HT1080 (cell line): ENCODE measurements at places on chromosomes 3 and 15. TPM values are rescaled to one million over a fixed set of nuclear protein-coding genes. Genes with fewer than 3 reads are reported as not detected.
A peak's percentile ranks its signal among the peaks of the same experiment; 100 is the strongest.

GRCh38 chr15:73319460-73320245 is 49.1 kb downstream of the HCN4 start:
- DNase-seq, result no peak

DNA sequence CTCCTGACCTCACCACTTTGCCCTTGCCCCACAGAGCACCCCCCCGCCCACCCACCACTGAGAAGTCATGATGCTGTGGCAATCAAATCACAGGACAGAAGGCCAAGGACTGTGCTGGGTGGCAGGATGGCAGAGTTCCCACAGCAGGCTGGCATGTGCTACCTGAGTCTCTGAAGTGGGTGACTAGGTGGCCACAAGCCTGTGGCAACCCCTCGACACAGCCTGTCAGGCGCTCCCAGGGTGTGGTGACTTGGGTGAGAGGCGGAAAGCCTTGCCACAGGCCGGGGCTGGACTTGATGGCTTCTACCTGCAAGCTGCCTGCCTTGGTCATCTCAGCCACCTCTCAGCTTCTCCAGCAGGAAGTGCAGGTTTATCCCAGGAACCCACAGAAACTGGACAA is 15.6 kb upstream of the DUSP7 start:
- no peak for DNase-seq

DNA sequence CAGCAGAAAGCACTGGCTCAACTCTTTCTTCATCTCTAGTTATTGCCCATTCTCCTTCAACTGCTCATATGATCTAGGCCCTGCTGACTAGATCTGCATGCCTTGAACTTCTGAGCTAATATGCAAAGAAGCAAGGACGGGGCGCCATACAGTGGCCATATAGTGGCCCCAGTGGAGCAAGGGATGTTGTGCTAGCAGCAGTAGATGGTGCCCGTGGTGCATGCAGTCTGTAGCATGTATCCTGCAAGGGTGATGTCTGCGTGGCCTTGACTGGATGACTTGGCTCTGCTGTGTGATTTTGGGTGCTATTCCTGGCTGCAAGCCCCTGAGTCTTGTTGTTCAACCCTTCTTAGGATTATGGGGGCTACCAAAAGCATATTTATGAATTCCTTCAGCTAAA is 12.2 kb upstream of the NMD3 start:
- DNase-seq, result peak; percentile 44

DNA sequence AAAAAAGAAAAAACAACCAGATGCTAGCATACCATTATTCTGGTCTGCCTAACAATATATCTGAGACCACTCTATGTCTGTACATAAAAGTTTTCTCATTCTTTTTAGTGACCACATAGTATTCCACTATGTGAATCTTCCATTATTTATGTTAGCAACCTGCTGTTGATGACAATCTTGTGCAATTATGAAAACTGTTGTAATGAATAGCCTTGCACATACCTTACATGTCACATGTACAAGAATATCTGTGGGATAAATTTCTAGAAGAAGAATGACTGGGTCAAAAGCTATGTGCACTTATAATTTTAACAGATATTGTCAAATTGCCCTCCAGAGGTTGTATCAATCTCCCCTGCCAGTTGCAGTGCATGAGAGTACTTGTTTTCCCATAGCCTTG is 62.5 kb downstream of the ARHGAP31 start:
- DNase-seq, result no peak

DNA sequence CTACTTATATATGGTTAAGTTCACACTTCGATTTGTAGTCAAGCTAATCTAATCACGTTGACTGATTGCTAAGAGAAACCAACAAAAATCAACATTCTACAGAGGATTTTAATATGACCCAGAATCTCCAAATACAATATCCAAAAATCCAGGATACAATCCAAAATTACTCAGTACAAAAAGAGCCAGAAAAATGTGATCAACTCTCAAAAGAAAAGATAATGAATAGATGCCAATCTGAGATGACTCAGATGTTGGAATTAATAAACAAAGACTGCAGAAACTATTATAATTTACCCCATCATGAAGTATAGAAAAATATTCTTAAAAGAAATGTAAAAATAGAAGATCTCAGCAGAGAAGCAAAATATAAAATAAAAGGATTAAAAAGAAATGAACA is 22.3 kb downstream of the HACL1 start:
- DNase-seq, result no peak

GRCh38 chr3:48974076-48974864 is 15.8 kb upstream of the P4HTM start:
- DNase-seq, result no peak

- no peak for DNase-seq
Measured at GRCh38 chr3:64895991-64896895, 208.4 kb upstream of the ADAMTS9 start.

- no peak for DNase-seq
Measured at GRCh38 chr3:83003917-83004316, 1242.5 kb upstream of the GBE1 start.

The SHF gene
- total RNA-seq, result 2.9 and 3.4 TPM in 2 replicates
